ENCODE measurements at places on chromosomes 4 and X. TPM values are rescaled to one million over a fixed set of nuclear protein-coding genes. Genes with fewer than 3 reads are reported as not detected.

DNA sequence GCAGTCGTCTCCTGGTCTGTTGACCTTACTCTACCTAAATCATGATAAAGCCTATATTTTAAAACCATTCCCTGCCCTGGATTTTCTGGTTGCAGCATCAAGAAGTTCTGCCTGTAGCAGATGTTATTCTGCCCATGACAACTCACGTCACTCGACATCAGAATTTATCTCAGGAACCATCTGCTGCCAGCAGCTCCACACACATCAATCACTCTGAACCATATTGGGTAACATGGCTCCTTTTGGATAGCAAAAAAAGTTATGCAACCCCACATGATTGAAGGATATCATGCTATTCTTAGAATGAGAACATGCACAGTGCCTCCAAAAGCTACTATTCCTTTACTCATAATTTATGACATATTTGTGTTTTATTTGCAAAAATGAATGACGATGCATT is 341.4 kb downstream of the DHRSX start:
- DNase-seq, result no peak

Gene SLC9A7
- total RNA-seq, result 1.9 TPM

- no peak for DNase-seq
Measured at GRCh38 chr4:132859929-132860328, 289.2 kb upstream of the PCDH10 start.

GRCh38 chrX:41946989-41947612 is 23.7 kb upstream of the CASK start:
- no peak for DNase-seq

DNA sequence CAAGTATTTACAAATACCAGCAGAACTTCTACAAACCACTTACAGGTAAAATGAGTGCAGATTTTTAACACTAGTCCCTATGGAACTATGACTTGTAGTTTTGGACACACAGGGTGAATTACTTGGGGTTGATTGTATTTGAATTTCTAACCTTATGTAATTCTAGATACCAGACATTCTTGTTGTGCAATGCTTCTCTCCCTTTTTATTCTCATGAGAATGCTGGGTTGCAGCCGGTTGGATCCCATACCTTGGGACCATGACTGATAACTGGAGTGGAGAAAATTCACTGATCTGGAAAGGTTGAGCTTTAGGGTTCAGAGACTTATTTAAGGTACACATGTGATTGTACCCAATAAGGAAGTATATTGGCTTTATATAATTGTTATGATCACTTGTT is 8.8 kb downstream of the TET2 start:
- no peak for DNase-seq

DNA sequence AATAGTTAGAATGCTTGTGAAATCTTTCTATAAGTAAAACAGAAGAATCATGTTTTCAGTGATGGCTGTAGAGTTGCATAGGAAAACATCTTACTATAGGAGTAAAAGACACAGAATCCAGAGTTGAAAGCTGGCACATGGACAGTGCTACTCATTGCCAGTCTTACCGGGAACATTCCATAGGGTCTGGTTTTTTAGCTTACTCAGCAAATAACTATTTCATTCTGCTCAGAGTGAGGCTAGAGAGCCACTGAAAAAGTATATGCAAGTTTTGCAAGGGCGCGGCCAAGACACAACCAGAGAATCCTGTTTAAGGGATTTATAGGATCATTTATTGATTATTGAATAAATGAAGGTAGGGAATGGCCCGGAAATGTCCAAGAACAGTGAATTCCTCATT is 60.3 kb downstream of the MTHFD2L start:
- no peak for DNase-seq

GRCh38 chr4:98517218-98518021 is 141.0 kb downstream of the TSPAN5 start:
- no peak for DNase-seq

Gene GLRB
- total RNA-seq, result 5.1 TPM

Gene RAB40AL
- total RNA-seq, result 0.30 TPM

GRCh38 chr4:181855307-181855706 is 387.9 kb upstream of the TENM3 start:
- DNase-seq, result no peak

GRCh38 chr4:144280688-144281087 is 140.2 kb upstream of the GYPA start:
- DNase-seq, result no peak

Gene SPATA4
- 0.56 TPM for total RNA-seq

Gene FAM47A
- total RNA-seq, result not detected

Gene FGFRL1
- total RNA-seq, result 51.2 TPM

Gene AMTN
- total RNA-seq, result 0.26 TPM

GRCh38 chr4:163173713-163174112 is 7.0 kb upstream of the NAF1 start:
- DNase-seq, result no peak

GRCh38 chrX:110477593-110478228 is 119.1 kb downstream of the RTL9 start:
- peak; percentile 16 for DNase-seq

GRCh38 chrX:12488220-12488619 is 303.0 kb upstream of the PRPS2 start:
- no peak for DNase-seq

GRCh38 chrX:12401252-12401651 is 263.0 kb downstream of the FRMPD4 start:
- no peak for DNase-seq

Gene ELMOD2
- 26.9 TPM for total RNA-seq

DNA sequence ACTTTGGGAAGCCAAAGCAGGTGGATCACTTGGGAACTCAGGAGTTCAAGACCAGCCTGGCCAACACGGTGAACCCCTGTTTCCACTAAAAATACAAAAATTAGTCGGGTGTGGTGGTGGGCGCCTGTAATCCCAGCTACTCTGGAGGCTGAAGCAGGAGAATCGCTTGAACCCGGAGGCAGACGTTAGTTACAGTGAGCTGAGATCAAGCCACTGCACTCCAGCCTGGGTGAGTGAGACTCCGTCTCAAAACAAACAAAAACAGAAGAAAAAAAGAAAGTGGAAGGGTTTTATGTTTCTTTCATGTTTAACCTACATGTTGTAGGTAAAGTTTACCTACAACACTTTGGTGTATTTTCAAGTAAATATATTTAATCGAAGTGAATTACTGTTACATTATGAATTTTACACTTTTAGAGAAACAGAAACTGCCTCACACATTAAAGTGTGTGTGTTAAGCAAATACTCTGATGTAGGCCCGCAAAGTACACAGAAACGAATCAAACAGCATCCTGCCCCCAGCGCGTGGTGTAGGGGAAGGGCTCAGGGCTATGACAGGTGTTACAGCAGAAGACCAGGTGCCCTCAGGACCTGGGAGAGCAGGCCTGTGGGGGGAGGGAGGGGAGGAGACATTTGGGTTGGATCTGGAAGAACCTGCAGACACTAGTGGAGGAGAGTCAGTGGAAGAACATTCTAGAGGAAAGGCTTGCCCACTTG is 39.0 kb downstream of the PTTG2 start:
- DNase-seq, result no peak

- DNase-seq, result no peak
Measured at GRCh38 chrX:121863976-121864375, 816.6 kb downstream of the GLUD2 start.

GRCh38 chr4:90030202-90030601 is 97.0 kb upstream of the CCSER1 start:
- no peak for DNase-seq

DNA sequence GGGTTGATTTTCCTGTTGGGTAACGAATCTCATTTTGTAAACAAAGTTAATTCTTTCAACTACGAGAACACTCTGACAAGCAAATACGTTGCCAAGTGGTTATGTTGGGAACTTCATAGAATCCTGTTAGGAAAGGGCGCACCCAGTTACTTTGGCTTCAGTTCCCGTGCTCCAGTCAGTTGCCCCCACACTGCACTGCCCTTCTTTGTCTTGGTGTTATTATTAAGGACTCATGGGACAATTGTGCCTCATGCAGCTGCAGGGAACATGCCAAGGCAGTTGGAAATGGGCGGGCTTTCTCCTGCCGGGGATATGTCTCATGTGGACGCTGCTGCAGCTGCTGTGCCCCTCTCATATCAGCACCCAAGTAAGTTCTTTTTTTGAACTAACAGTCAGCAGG is 28.9 kb downstream of the OFD1 start:
- DNase-seq, result no peak

- DNase-seq, result no peak
Measured at GRCh38 chrX:25003066-25003849, 12.5 kb downstream of the ARX start.

DNA sequence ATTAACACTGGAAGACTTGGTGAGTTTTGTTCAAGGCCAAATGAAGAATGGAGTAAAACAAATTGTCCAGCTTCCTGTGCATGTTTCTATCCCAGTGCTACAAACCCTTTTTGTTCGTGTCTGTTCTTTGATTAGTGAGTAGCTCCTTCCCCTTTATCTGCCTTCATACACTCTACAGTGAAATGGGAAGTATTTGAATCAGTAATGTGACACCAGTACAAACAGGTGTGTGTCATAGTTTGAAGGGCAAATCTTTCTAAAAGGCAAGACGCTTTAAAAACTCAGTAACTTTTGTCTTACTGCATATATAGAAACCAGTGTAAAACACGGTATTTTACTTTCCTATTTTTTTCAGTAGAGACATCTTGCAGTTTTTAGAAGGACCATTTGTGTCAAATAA is 5.9 kb downstream of the ARHGEF38 start:
- DNase-seq, result peak; percentile 41

DNA sequence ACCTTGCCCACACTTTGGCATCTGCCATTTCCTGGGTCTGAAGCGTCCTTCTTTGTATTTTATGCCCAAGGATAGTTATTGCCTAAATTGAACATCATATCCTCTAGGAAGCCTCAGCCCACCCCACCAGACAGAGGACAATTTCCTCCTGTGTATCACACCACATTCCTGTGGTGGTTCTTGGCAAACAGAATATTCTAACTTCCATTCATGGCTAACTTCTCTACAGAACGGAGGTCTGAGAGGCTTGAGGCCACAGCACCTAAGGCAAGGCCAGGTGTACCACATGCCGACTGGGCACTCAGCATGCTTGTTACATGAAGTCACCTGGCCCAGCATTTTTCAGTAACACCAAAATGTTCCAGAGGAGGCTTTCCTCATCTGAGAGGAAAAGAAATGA is 42.4 kb downstream of the CD99L2 start:
- no peak for DNase-seq

DNA sequence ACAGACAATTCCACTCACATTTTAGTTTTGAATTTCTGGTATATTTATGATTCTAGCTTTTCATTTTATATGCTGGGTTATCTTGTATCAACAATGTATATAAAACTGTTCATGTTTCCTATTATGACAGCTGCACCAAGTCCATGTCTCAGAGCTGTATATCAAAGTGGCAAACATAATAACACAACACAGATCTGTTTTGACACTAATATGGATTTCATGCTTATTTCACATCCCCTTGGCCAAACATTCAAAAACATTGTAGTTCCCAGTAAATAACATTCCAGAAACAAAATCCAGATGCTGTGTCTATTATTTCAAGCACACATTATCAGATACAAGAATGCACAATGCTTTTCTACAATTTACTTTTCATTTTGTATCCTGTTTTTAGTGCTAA is 380.6 kb upstream of the MAGEB2 start:
- no peak for DNase-seq

- peak; percentile 86 for DNase-seq
Measured at GRCh38 chr4:182448281-182449151, 205.3 kb downstream of the TENM3 start.

- DNase-seq, result no peak
Measured at GRCh38 chrX:77167993-77168392, 279.2 kb upstream of the FGF16 start.

- no peak for DNase-seq
Measured at GRCh38 chr4:182018691-182019090, 224.5 kb upstream of the TENM3 start.

Gene MAGEC3
- not detected for total RNA-seq

- peak; percentile 24 for DNase-seq
Measured at GRCh38 chrX:38699696-38700095, 101.6 kb upstream of the MID1IP1 start.

DNA sequence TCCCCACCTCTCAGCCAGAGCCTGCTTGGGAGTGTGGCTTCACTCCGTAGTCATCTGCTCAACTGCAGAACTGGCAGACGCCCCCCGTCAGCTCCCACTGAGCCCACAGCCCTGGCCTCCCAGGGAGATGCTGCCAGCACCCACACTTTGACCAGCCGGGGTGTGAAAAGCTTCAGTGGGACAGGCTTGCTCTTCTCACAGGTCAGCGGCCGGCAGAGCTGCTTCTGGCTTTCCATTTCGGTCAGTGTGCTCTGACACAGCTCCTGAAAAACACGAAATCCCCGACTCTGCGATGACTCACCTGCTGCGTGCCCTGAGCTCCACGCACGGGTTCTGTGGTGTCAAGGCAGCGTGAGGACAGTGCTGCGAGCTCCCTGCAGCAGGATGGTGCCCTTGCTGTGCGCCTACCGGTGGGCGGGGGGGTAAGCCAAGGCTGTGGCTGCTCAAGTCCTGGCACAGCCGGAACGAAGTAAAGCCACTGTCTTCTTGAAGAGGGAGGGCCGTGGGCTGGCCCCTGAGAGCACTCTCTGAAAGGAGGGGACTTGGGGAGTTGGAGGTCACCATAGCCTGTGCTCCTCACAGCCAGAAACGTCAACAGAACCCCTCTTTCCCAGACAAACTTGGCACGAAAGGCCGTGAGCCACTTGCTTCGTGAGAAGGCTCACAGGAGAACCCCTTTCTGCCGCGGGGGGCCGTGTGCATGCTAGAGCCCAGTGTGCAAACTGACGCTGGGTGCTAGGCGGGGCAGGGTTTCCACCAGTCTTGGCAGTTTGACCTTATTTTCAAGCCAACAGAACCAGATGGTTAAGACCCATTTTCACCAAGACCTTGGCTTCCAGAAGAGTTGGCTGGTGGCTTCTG is 23.6 kb downstream of the NOP14 start:
- no peak for DNase-seq

- no peak for DNase-seq
Measured at GRCh38 chr4:173769568-173769967, 239.5 kb upstream of the HAND2 start.

GRCh38 chr4:181645489-181645888 is 597.7 kb upstream of the TENM3 start:
- no peak for DNase-seq

DNA sequence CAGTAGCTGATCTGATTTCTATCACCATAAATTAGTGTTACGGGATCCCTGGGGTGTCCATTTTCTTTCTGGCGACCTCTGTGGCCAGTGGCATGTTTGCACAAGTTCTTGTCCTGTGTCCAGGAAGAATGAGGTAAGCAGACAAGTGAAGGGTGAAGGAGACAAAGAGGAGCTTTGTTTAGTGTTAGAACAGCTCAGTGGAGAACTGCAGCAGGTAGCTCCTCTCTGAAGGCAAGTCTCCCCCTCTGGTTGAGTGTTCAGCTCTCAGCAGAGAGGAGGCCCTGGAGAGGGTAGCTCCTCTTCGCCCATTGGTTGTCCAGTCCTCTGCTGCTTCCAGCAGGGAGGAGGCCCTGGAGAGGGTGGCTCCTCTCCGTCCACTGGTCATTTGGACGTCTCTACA is 47.2 kb downstream of the DMP1 start:
- DNase-seq, result peak; percentile 32

GRCh38 chrX:149910178-149910695 is 19.1 kb upstream of the HSFX4 start:
- peak; percentile 4 for DNase-seq

Gene TRO
- 27.0 TPM for total RNA-seq

GRCh38 chr4:125979950-125980349 is 665.2 kb downstream of the FAT4 start:
- DNase-seq, result no peak

Measured in SJCRH30 (cell line).